ENCODE measurements at places on chromosomes 5 and 9.

- no peak for DNase-seq
Measured at GRCh38 chr5:14351086-14351661, 208.0 kb downstream of the TRIO start.

GRCh38 chr5:159412284-159413046 lies 82.2 kb upstream of the IL12B start:
- peak; percentile 75 for DNase-seq

DNA sequence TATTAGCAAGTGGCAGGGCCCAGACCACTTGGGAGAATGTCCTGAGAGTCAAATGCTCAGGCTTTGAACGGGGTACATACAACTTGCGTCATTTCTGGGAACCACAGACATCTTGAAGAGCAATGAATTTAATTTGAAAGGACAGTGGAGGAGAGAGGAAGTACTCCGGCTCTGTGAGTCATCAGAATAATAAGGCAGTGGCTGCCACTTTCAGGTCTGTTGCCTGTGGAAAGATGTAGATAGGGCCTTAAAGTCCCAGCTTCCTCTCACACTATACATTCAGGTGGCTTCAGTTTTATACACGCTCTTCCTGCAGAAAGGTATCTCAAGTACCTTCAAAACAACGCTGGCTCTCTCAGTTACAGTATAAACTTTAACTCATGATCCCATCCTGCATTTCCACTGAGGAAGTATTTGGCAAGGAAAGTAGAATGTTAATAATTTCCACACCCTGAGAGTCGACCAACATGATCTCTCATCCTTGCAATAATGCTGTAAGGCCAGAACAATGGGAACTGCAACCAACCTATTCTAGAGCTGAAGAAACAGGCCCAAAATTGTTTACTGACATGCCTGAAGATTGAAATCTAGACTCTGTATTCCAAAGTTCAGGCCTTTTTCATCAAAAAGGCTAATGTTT lies 6.8 kb upstream of the PRUNE2 start:
- no peak for DNase-seq

DNA sequence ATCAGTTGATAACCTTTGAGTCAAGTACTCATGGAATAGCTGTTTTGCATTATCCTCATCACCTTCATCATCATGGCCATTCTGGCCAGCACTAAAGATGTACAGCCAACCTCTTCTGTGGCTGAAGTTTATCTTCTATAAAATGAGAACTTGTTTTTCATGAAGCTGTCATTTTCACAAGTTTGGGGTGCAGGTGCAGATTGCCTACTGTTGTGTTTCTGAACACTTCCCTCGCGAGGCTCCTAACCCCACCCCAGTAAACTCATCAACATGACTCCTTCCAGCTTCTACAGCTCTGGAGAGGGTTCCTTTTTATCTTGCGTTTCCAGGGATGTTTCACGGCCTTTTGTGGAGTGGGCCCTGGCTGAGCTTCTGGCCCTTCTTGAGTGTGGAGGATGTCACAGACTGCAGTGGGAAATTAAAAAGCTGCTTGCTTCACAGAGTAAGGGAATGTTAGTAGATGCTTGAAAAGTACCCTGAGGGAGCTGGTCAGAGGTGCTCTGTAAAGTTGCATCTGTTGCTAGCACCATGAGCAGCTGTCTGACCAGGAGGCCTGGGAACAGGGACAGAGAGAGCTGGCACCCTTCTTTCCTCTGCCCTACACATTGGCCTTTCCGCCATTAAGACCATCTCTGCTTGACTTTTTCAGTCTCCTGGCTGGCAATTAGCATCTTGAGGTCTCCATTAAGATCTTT lies 24.9 kb downstream of the SYK start:
- no peak for DNase-seq

- no peak for DNase-seq
Measured at GRCh38 chr9:70798018-70798417, 323.4 kb downstream of the TRPM3 start.

DNA sequence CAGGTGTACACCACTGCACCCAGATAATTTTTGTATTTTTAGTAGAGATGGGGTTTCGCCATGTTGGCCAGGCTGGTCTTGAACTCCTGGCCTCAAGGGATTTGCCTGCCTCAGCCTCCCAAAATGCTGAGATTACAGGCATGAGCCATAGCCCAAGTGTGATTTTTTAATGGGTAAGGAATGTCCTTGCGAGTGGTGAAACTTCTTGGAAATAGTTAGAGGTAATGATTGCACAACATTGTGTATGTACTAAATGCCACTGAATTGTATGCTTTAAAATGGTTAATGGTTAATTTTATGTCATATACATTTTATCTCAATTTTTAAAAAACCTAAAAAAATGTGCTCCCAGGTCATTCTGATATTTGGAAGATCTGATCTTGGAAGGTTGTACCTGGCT lies 59.9 kb upstream of the IL6ST start:
- DNase-seq: no peak

GRCh38 chr9:116757030-116757429 lies 69.9 kb downstream of the TRIM32 start:
- no peak for DNase-seq

DNA sequence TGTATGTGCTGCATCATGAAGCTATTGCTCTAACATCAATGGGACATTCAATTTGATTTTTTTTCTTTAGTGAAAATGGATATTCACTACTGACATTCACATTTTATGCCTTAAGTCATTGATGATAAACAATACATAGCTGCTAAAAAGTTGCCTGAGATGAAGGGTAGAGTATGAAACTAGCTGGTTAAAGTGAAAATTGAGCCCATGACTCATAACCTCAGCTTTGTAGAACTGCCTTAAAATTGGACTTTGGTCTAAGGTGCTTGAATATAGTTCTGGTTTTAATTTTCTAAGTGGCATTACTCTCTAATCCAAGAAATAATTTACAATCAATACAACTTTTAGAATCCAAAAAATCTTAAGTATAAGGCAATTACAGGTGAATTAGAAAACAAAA lies 740.4 kb upstream of the RIOK2 start:
- DNase-seq: no peak

GRCh38 chr5:111848476-111848875 lies 91.5 kb upstream of the NREP start:
- no peak for DNase-seq

GRCh38 chr9:71853084-71853483 lies 57.9 kb downstream of the ABHD17B start:
- no peak for DNase-seq

DNA sequence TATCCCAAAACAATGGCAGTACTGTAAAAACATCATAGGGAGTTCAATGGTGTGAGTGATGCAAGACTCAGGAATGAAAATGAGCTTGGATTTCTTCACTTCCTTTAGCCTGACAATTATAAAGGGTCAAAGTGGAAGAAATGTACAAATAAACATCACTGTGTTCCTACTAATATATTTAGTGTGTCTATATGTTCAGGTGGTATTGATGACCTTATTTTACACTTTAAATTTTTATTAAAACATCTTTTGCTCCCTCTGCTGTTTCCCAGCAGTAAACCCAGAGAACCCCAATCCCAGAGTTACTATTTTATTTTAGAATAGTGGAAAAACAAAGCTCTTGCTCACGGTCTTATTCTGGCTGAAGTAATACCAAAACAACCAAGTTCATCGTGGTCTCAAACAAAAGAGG lies 2.0 kb downstream of the LOX start:
- DNase-seq: no peak

DNA sequence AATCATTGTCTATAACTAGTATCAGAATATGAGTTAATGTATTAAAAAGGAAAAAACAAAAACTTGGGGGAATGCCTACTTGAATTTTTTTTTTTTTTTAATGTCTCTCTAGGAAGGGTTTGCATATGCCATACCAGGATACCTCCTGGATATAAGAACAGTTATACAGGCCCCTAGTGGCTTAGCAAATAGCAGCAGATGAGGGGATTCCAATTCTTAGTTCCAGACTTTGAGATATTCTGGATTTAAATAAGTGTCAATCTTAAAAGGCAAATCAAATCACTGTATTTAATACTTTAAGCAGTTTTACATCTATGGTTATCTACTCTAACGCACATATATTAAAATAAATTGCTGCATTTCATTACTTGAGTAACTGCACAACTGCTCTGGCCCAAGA lies 1055.5 kb upstream of the DMAC1 start:
- no peak for DNase-seq

GRCh38 chr5:57332361-57332760 lies 150.2 kb downstream of the ACTBL2 start:
- no peak for DNase-seq

- no peak for DNase-seq
Measured at GRCh38 chr9:88280816-88281382, 107.3 kb upstream of the SPIN1 start.

- DNase-seq: no peak
Measured at GRCh38 chr9:130259044-130259443, 6.5 kb upstream of the HMCN2 start.

GRCh38 chr5:93607367-93608258 lies 24.6 kb downstream of the NR2F1 start:
- DNase-seq: peak; percentile 60

DNA sequence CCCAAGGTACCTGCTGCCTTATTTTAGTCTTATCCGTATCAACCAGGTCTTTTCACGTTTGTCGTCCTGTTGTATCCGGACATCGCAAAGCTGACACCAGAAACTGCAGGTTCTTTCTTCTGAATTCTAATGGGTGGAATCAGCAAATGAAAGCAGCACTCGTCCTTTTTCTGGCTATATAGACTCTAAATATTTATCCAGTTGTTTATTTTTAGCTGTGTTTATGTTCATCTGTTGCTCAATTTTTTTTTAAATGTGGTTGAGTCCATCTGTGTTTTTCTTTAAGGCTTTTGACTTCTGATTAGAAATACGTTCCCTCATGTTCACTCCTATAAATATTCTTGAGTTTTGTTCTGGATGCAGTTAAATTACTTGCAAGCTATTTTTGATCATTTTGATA lies 831.7 kb downstream of the MTRR start:
- no peak for DNase-seq

- DNase-seq: no peak
Measured at GRCh38 chr9:135077497-135078200, 9.8 kb upstream of the OLFM1 start.

DNA sequence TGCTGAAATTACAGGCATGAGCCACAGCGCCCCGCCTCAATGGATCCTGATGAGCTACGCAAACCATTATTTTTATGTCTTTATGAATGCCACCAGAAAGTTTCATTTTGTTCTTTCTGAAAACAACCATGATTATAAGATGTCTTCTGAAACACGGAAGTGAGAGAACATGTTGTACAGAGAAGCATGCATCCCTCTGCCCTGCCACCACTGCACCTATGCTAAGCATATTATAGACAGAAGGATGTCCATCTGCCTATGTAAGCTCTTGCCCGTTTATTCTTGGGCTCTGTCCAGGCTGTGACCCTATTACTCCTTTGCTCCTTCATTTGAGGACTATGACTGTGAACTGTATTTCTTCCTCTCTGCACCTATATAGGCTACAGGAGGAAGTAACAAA lies 74.3 kb downstream of the GRAMD2B start:
- no peak for DNase-seq

GRCh38 chr5:15525703-15526275 lies 25.8 kb downstream of the FBXL7 start:
- no peak for DNase-seq

GRCh38 chr5:77367741-77368140 lies 124.4 kb downstream of the WDR41 start:
- no peak for DNase-seq

DNA sequence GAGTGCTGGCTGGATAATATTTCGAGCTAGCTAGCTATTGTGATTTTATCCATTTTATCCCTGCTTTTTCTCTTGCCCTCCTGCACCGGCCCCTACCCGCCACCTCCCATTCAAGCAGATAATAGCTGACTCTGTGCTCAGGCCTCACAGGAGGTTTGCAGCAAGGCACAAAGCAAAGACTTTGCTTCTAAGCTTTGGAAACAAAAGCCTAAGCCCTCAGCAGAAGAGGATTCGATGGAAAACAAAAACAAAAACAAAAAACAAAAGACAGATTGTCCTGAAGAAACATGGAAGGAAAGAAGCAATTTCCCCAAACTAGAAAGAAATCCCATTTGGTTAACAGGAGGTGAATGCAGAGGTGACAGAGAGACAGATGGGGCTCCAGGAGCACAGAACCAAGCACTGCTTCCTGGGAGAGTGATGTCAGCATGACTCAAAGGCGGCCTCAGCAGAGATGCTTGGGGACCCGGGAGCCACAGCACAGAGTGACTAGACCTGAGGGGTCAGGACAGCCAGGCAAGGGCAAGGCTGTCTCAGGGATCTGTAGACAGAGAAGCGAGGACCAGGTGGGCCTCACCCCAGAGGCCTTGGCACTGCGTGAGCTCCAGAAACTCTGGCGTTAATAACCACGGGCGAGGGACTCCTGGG lies 28.4 kb downstream of the MTX3 start:
- no peak for DNase-seq

DNA sequence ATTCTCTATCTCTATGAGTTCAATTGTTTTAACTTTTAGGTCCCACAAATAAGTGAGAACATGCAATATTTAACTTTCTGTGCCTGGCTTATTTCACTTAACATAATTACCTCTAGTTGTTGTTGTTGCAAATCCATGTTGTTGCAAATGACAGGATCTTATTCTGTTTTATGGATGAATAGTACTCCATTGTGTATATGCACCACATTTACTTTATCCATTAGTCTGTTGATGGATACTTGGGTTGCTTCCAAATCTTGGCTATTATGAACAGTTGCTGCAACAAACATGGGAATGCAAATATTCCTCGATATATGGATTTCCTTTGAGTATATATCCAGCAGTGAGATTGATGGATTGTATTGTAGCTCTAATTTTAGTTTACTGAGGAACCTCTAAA lies 36.3 kb downstream of the MEGF9 start:
- no peak for DNase-seq
